ENCODE measurements at places on chromosomes 16 and 17.
A peak's percentile ranks its signal among the peaks of the same experiment; 100 is the strongest.

DNA sequence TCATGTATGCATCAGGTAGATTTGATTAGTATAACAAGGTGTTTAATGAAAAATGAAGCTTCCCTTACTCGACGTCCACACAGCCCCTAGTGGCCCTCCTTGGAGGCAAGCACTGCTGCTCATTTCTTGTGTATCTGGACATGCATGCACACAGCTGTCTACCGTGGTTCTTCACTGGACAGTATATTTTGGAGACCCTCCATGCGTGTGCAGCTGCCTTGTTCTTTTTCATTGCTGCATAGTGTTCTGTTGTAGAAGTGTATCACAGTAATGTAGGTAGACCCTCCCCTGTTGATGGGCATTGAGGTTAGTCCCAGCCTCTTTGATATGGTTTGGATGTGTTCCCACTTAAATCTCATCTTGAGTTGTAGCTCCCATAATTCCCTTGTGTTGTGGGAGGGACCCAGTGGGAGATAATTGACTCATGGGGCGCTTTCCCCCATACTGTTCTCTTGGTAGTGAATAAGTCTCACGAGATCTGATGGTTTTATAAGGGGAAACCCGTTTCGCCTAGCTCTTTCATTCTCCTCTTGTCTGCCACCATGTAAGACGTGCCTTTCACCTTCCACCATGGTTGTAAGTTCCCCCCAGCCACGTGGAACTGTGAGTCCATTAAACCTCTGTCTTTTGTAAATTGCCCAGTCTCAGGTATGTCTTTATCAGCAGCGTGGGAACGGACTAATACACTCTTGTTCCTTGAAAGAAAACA lies 6.3 kb downstream of the CMIP start:
- peak; percentile 4 for DNase-seq

DNA sequence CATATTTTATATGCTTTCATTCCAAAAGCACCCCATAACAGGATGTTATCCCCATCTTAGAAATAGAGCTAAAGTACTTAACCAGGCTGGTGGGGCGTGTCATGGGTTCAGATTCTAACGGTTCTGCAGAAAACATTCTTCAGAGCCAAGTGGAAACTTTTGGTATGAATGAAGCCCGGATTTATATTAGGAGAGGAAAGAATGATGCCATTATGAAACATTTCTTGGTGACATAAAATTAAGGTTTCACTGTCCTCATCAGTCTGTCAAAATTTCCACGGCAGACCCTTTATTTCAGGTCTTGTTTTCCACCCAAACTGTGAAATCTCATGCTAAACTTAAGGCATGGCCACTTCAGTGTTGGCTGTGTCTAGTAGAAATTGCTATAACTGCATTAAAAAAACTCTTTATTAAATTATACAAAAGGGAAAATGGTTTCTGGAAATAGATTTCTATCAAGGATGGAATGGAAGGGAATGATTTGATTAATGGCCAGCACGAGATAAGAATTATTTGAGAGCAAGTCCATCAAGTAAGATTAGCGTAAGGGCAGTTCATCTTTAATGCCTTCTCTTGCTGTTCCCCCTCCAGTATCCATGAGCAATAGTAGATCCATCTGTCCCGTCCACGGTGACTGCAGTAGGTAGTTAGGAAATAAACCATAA lies 11.7 kb downstream of the PRKCA start:
- no peak for DNase-seq

DNA sequence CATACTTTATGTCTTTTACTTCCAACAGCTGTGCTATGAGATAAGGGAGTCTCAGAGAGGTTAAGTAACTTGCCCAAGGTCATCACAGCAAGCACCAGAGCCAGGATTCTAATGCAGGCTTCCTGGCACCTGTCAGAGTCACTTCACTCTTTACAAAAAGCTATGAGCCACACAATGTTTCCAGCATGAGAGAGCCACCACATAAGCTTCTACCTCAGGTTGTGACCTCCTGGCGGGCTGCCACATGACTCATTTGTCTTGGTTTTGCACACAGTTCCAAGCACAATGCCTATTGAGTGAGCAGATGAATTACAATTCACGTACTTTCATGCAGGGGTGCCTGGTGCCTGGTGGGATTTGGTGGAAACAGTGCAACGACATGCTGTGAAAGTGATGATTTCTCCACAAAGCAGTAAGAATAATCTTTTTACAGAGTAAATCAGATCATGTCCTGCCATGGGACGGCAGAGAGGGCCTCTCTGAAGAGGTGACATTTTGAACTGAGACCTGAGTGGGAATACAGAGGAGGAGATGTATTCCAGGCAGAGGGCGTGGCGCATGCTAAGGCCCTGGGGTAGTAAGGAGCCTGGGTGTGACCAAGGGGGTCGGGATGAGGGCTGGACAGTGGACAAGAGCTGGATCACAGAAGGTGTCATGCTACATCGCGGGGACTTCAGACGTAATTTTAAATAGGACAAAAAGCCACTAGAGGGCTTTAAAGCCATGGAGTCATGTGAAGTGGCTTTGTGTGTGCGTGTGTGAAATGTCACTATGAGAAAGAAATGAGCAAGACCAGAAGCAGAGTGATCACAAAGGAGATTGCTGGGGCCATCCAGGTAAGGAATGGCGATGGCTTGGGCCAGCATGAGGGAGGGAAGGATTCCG lies 53.4 kb downstream of the CACNG3 start:
- DNase-seq = peak; percentile 25

- DNase-seq = no peak
Observed at GRCh38 chr17:75910699-75911098, 6.0 kb upstream of the MRPL38 start.

DNA sequence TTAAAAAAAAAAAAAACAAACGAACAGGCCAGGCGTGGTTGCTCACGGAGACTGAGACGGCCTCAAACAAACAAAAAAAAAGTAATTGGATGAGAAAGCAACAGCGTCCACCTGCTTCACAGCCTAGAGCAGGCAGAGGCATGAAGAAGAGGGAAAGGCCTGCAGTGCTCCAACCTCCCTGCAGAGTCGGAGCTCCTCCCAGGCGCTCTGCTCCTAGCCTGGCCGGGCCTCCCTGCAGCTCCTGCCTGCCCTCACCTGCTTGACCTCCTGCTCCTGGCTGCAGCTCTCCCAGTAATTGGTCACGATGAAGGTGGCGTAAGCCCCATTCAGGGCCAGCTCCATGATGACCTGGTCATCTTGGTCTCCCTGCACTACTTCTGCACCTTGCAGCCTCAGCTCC lies 5.5 kb downstream of the NMRAL1 start:
- DNase-seq = no peak

- no peak for DNase-seq
Observed at GRCh38 chr16:13839577-13839976, 80.4 kb upstream of the ERCC4 start.

DNA sequence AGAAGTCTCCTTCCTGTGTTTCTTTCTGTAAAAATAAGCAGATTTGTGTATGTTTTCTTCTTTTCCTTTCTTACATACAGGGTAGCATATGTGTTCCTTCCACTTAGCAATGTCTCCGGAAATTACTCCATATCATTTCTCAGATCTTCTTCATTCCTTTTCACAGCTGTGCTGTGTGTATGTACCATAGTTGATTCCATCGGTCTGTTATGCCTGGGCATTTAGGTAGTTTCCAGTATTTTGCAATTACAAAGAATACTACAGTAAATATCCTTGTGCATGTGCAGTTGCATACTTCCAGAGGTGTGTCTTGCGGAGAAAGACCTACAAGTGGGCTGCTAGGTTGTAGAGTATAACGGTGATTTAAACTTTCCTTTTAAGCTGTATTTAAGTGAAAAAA lies 69.8 kb downstream of the CLEC16A start:
- no peak for DNase-seq

DNA sequence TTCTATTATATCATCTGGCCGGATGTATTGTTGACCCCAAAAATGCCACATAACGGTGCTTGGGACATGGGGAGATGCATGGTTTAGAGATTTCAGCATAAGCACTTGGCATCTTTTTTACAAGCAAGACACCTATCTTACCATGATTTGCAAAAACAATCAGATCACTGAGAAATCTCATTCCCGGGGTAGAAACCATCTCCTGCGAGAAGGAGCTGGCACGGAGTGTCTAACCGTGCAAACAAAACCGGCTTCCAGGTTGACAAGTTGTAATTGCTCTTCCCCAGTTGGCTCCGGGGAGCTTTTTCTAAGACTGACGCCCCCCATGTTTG lies 1.0 kb downstream of the SLC16A6 start:
- DNase-seq = no peak

DNA sequence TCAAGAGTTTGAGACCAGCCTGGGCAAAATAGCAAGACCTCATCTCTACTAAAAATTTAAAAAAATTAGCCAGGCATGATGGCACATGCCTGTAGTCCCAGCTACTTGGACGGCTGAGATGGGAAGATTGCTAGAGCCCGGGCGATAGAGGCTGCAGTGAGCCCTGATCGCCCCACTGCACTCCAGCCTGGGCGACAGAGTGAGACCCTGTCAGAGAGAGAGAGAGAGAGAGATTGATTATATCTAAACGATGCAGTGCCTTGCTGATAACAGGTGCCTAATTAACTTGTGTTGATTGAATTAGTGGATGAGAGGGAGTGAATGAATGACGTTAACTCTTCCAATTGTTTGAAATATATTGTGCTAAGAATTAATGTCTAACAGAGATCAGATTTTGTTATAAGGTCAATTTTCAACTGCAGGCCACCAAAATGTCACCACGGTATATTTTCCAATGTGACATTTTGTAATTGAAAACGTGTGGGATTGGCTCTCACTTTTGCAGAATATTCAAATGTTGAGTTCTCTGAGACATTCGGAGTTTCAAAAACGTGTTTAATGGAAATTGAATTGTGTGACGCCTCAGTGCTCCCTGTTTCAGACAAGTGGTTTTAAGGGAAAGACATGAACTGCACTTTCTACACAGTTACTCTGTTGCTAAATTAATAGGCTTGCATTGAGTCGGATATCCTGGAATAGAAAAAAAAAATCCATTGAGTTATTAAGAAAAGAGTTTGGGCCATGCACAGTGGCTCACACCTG lies 53.6 kb downstream of the ABAT start:
- DNase-seq = no peak

DNA sequence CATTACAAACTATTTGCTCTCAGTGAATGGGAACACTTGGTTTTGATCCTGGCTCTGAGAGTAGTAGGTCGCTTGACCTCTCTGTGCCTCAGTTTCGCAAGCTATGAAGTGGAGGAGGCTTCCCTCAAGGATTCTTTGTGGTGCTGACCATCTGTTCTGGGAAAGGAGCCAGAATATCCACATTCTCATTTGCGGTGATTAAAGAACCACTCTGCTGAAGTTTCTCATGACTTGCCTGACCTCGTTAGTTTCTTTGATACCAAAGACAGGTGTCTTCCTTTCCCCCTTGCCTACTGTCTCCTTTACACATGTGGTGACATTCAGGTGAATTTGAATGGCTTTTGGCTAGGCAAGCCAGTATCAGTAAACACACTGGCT lies 116.0 kb downstream of the SNX29 start:
- DNase-seq = no peak

- DNase-seq = no peak
Observed at GRCh38 chr17:38706505-38707216, 1.6 kb downstream of the MLLT6 start.

DNA sequence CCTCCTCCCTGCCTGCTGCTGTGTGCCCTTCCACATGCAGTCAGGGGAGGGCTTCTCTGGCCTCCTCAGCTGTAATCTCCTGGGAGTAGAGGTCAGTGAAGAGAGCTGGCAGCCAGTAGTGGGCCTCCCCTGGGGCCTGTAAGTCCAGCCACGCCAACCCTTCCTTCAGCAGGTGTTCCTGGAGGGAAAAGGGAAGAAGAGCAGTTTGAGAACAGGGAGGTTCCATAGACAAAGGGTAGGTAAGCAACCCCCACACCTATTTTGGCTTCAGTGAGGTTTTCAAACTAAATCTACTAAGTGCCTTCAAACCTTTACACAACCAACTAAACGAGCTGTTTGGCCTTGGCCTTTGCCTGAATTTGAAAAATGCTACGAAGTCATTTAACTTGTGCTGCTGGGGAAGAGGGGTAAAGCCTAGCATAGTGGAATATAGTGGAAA lies 14.2 kb downstream of the SNF8 start:
- no peak for DNase-seq

- no peak for DNase-seq
Observed at GRCh38 chr16:53132406-53132805, 77.6 kb downstream of the CHD9 start.

- no peak for DNase-seq
Observed at GRCh38 chr16:20782470-20782869, 18.7 kb downstream of the ACSM3 start.

- DNase-seq = no peak
Observed at GRCh38 chr16:35295856-35296255, 1836.4 kb downstream of the TP53TG3F start.

GRCh38 chr17:45958307-45958706 lies 40.7 kb upstream of the STH start:
- no peak for DNase-seq

DNA sequence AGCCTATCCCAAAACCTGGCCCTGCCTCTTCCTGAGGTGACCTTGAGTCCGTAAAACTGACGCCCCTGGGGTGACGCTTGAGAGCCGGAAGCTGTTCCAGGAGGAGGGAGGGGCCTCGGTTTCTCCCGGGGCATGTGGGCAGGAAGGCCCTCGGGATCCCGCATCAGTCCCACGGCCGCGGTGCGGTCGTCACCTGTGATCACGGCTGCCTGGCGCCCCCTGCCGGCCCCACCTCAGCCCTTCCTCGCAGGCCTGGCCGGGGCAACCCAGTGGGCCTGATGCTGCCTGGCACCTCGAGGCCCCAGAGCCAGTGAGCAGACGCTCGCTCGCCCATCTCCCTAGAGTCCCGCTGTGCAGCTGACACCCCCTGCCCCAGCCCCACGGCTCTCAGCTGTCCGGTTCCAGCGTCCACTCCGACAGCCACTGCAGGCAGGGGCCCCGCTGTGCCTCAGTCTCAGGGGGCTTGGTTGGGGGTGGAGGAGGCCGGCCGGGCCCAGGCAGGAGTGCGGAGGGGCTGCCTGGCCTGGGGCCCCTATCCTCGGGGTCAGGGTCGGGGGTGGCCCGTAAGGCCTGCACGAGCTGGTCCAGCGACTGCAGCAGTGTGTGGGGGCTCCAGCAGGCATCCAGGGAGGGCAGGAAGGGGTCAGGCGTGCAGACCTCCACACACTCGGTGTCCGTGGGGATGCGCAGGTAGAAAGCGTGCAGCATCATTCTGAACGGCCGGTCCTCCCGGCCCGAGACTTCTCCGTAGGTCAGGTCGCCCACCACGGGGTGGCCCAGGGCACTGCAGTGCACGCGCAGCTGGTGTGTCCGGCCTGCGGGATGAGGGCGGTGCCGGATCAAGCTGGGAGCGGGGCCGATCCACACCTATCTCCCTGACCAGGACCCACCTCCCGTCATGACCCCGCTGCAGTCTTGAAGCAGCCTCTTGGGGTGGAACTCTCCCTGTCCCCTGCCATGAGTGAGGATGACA lies 2.3 kb downstream of the RPUSD1 start:
- peak; percentile 70 for DNase-seq

Data from right cardiac atrium (tissue), 5 donors.